Upper lobe of left lung (tissue), 6 donors: ENCODE measurements at places on chromosomes 7 and 10. TPM values are rescaled to one million over a fixed set of nuclear protein-coding genes. Genes with fewer than 3 reads are reported as not detected.
A peak's percentile ranks its signal among the peaks of the same experiment; 100 is the strongest.

DNA sequence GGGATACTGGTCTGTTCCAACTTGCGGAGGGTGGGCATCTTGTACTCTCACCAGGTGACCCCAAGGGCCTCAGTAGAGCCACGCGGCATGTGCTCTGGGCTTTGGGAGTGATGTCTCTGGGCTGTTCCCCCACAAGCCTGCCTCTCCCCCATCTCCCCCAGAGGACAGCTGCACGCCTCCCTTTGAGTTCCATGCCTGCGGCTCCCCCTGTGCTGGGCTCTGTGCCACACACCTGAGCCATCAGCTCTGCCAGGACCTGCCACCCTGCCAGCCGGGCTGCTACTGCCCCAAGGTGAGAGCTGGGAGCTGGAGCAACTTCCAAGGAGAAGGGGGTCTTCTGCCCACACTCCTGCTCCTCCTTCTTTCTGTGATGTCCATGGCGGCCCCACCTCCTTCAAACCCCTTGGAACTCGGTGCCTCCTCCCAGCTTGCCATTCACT, 15.0 kb upstream of the ZNF862 start:
- H3K36me3 ChIP-seq, result no peaks in the 10 kb centered on the region
- H3K27me3 ChIP-seq, result no peaks in the 10 kb centered on the region
- H3K4me3 ChIP-seq, result no peak overlapping the region
- H3K4me1 ChIP-seq, result no peaks in the 10 kb centered on the region

Gene LGI1
- total RNA-seq, result not detected

GRCh38 chr10:113921561-113922370, 67.3 kb downstream of the NHLRC2 start:
- no peak overlapping the region for H3K4me3 ChIP-seq
- peak overlapping the region; percentile 73 for H3K27ac ChIP-seq
- DNase-seq, result no peak
- H3K27me3 ChIP-seq, result no peaks in the 10 kb centered on the region
- peaks cover 8% of the 10 kb centered on the region for H3K4me1 ChIP-seq
- H3K36me3 ChIP-seq, result no peaks in the 10 kb centered on the region

Gene THSD7A
- total RNA-seq, result 6.1 TPM

GRCh38 chr10:82212753-82213152, 337.8 kb downstream of the NRG3 start:
- H3K4me3 ChIP-seq, result no peak overlapping the region
- no peaks in the 10 kb centered on the region for H3K36me3 ChIP-seq
- no peaks in the 10 kb centered on the region for H3K27me3 ChIP-seq

Gene PGAM2
- total RNA-seq, result 0.26 TPM

Gene AOAH
- 26.8 TPM for total RNA-seq

DNA sequence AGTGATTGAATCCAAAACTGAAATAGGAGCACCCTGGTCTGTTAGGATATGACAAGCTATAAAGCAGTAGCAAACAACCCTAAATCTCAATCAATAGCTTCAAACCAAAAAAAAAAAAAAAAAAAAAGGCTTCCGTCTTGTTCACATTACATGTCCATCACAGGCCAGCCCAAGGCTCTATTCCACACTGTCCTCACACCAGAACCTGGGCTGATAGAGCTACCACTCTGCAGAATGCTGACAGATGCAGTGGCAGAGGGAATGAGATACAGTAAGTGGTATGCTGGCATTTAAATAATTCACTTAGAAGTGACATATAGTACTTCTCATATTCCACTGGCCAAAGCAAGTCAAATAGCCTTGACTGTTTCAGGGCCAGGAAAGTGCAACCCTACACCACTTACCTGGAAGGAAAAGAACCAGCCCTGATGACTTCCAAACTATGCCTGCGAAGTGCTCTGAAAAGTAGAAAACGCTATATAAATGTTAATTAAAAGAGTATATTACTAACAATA, 5.8 kb downstream of the CDCA7L start:
- H3K4me3 ChIP-seq, result no peak overlapping the region
- DNase-seq, result no peak
- H3K27ac ChIP-seq, result no peak overlapping the region
- H3K4me1 ChIP-seq, result peaks cover 41% of the 10 kb centered on the region
- no peaks in the 10 kb centered on the region for H3K36me3 ChIP-seq
